Tracheal epithelial cell (primary cell): ENCODE measurements at places on chromosomes 2 and 18. TPM values are rescaled to one million over a fixed set of nuclear protein-coding genes. Genes with fewer than 3 reads are reported as not detected.

Gene FSHR
- total RNA-seq, result not detected in 2 replicates

Gene TUBA4B
- total RNA-seq, result not detected in 2 replicates

Gene RETSAT
- 104 and 108 TPM in 2 replicates for total RNA-seq

Gene ZAP70
- not detected in 2 replicates for total RNA-seq

Gene TMEM247
- not detected in 2 replicates for total RNA-seq

Gene MGAT4A
- 2.4 and 4.3 TPM in 2 replicates for total RNA-seq

Gene KCNS3
- total RNA-seq, result 3.0 and 20.2 TPM in 2 replicates

Gene STARD6
- total RNA-seq, result 0.43 TPM in 1 of 2 replicates, not detected in the other

Gene REG1B
- not detected in 2 replicates for total RNA-seq

Gene IL1RL1
- 7.5 and 11.6 TPM in 2 replicates for total RNA-seq

Gene TMEM182
- 3.6 and 4.3 TPM in 2 replicates for total RNA-seq

Gene TMEM214
- 7.9 and 15.4 TPM in 2 replicates for total RNA-seq

Gene SP3
- total RNA-seq, result 75.2 and 130 TPM in 2 replicates

Gene HOXD9
- 0.72 TPM in 1 of 2 replicates, not detected in the other for total RNA-seq

Gene ZNF804A
- not detected in 2 replicates for total RNA-seq

Gene SLC4A5
- 0.24 and 0.64 TPM in 2 replicates for total RNA-seq

Gene AQP12B
- total RNA-seq, result not detected in 2 replicates

Gene GALNT3
- 63.1 and 78.2 TPM in 2 replicates for total RNA-seq

Gene EIF4E2
- total RNA-seq, result 37.7 and 76.4 TPM in 2 replicates

Gene IL18R1
- total RNA-seq, result 4.3 and 5.1 TPM in 2 replicates

Gene SDC1
- 788 and 1,471 TPM in 2 replicates for total RNA-seq

Gene SERPINB11
- not detected in 2 replicates for total RNA-seq

Gene TMEM127
- 15.6 and 18.3 TPM in 2 replicates for total RNA-seq

Gene DCC
- under 0.01 TPM in 1 of 2 replicates, not detected in the other for total RNA-seq

Gene CRYGD
- total RNA-seq, result not detected in 2 replicates

Gene ALPP
- total RNA-seq, result not detected in 2 replicates

Gene TEKT4
- not detected in 2 replicates for total RNA-seq

Gene EIF2AK2
- 15.7 and 24.3 TPM in 2 replicates for total RNA-seq

Gene RNPEPL1
- 27.0 and 28.1 TPM in 2 replicates for total RNA-seq

Gene VSNL1
- total RNA-seq, result 6.4 and 8.7 TPM in 2 replicates

Gene DSG4
- total RNA-seq, result not detected in 2 replicates

Gene SRD5A2
- not detected in 2 replicates for total RNA-seq

Gene SETBP1
- total RNA-seq, result 1.3 and 2.7 TPM in 2 replicates

Gene PTPN4
- total RNA-seq, result 22.2 and 30.3 TPM in 2 replicates

Gene SOWAHC
- 47.7 and 53.5 TPM in 2 replicates for total RNA-seq

Gene CEBPZ
- total RNA-seq, result 64.1 and 76.1 TPM in 2 replicates

Gene UGT1A10
- total RNA-seq, result not detected in 2 replicates

Gene PSTPIP2
- total RNA-seq, result 8.9 and 14.5 TPM in 2 replicates

Gene SLC38A11
- total RNA-seq, result not detected in 2 replicates

Gene TMEM131
- 18.8 and 19.8 TPM in 2 replicates for total RNA-seq

Gene ZNF521
- total RNA-seq, result 0.72 TPM in 1 of 2 replicates, not detected in the other

Gene YWHAQ
- total RNA-seq, result 206 and 276 TPM in 2 replicates

Gene CTAGE1
- total RNA-seq, result not detected in 2 replicates

Gene CCDC142
- 11.3 and 14.5 TPM in 2 replicates for total RNA-seq

Gene CIB4
- total RNA-seq, result not detected in 2 replicates

Gene YPEL5
- total RNA-seq, result 67.5 and 77.8 TPM in 2 replicates

Gene MYOM1
- 0.43 and 0.96 TPM in 2 replicates for total RNA-seq

Gene ELOA2
- not detected in 2 replicates for total RNA-seq

Gene HNMT
- total RNA-seq, result 3.4 and 7.2 TPM in 2 replicates

Gene DES
- not detected in 2 replicates for total RNA-seq
